Left lobe of liver (tissue), 2 donors: ENCODE measurements at places on chromosomes 6 and 20. TPM values are rescaled to one million over a fixed set of nuclear protein-coding genes. Genes with fewer than 3 reads are reported as not detected.

The SNAP91 gene
- not detected for total RNA-seq

The TCP11 gene
- not detected for total RNA-seq

The TCF15 gene
- not detected for total RNA-seq

- DNase-seq: no peak
These were observed 83.5 kb downstream of the SCML4 start for GRCh38 chr6:107740496-107741190.

DNA sequence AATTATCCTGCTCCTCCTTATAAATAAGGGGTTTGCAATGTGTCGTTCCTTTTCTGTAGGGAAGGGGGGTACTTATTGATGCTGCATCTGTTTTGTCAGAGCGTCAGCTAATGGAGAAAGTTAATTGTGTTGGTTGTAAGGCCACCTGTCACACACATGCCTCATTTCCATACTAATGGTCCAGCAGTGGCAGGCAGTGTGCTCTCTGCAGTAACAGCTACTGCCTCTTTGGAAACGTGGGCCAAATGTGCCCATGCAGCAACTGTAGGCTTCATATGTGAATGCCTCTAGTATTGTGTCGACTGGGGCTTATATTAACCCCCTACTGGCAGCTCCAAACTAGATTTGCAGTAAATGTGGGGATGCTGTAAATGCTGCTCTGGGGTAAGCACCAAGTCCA is 56.3 kb upstream of the OLIG3 start:
- no peak for DNase-seq

GRCh38 chr20:50534567-50534966 is 24.4 kb downstream of the PTPN1 start:
- DNase-seq: no peak

DNA sequence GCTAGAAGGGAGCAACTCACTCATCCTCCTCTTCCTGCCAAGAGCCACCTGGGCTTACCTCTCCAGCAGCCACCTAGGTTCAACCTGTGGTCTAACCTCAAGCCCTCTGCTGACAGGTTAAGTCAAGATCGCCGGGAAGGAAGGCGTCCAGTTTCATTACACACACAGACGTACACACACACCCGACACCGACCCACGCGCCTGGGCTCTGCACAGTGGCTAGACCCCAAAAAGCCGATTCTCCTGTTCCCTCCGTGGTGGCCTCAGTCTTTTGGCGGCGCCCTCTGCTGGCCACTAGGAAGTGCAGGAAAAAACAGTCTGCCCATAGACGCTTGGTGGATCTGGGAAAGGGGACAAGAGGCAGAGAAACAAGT is 52.8 kb downstream of the MRPL14 start:
- DNase-seq: peak; percentile 66

GRCh38 chr20:41609474-41609873 is 8.7 kb downstream of the CHD6 start:
- DNase-seq: no peak

DNA sequence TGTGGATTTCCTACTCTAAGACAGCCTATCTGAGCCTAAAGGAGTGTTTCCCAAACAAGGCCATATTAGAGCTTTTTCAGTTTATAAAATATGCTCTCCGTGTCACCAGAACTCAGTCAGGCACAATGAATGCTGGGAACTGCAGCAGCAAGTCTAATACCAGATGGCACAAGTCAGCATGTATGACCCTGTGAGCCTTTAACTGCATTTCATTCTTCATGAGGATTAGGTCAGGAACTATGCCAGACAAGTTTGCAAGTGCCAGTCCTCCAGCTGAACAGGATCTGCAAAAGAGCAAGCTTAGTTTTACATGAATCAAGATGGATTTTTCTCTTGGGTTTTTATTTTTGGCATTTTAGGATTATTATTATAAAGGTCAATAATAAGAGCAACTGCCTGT is 66.7 kb upstream of the SAMD5 start:
- no peak for DNase-seq

DNA sequence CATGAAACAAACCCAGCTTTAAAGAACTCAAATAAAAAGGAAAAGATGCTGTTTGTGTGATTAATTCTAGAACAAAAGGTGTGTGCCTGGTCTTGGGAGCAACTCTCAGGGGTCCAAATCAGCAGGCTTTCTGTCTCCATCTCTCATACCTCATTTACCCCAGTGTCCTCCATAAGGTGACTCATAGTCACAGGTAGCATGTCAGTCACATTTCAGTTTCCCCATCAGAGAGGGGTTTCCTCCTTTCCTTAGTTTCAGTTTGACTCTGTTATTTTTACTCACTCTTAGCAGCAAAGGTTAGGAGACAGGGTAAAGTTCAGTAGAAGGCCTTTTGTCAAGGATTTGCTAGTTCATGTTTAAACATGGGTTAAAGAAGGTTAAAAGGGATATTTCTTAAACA is 46.2 kb downstream of the OGFRL1 start:
- no peak for DNase-seq

GRCh38 chr6:36118550-36119107 is 11.7 kb upstream of the MAPK13 start:
- DNase-seq: no peak

DNA sequence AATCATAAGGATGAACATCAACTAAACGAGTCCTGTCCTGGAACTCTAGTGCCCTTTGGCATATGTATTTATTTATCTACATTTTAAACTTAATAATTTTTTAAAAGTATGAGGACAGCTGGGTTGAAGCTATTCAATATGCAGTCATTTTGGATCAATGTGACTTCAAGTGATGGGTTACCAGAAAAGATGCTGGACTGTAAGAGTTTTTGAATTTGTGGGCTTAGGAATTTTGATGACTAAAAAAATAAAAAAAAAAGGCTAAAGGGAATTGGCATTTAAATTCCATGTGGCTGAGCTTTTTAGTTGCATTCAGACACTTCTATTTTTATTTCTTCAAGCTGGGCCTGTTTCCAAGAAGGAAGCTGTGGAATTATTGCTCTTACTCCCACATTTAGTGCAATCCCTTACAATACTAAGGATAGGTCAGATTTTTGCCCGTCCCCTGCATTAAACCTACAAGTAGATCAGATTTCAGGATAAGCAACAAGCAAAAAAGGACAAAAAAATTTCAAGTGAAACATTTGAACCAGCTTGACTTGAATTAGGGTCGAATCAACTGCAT is 704.2 kb upstream of the CITED2 start:
- no peak for DNase-seq

DNA sequence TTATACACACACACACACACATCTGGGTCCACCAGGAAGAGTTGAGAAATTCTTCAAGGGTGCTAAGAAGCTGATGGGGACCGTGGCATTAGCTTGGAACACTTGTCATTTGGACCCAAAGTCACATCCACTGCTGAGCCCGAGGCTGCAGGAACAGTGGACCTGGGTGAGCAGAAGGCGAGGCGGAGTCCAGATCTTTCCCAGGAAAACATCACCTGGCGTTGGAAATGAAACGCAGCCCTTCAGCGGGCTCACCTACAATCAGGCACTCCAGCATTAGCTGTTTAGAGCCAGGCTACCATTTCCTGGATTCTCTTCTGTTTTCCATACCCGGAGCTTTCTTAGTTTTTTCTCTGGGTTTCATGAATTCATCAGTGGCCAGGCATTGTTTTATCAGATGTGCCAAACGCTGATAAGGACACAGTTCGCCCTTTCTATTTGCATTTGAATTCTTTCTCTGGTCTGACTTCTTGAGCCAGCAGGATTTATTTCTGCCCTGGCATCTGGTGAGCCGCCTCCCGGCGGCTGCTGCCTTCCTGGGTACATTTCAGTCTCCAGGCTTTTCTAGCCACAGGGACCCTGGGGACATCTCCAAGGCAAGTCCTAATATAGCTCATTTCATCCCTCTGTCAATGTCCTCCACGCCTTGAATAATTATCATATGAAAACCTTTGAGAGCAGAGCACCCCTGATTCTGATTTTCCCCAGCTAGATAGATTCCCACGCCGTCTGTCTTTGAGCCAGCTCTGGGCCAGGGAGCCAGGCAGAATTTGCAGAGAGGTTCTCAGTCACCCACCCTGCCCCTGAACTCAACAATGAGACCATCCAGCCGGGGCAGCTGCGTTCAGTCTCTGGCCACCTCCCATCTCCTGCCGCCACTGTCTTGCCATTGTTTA is 170.9 kb downstream of the TTLL2 start:
- no peak for DNase-seq

DNA sequence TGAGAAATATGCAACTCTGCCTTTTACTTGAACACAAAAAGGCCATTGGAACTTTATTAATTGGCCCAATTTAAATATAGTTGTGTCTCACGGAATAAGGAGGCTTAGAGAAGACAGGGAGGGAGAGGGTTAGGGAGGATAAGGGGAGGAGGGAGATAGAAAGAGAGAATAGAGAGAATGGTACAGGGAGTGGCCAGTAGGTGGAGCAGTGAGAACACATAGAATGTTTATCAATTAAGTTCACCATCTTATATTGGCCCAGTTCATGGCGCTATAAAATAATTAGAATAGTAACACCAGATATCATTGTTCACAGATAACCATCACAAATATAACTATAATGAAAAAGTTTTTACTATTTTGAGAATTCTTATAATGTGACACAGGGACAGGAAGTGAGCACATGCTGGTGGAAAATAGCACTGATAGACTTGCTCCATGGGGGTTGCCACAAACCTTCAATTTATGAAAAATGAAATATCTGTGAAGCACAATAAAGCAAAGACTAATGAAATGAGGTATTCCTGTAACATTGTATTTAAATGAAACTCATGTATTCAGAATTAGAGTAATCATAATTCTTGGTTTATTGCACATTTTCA is 374.1 kb upstream of the MANEA start:
- no peak for DNase-seq

- no peak for DNase-seq
These were observed 62.8 kb downstream of the FILIP1 start for GRCh38 chr6:75430631-75431325.
